MG63 (cell line): ENCODE measurements at places on chromosomes 7 and 10.

DNA sequence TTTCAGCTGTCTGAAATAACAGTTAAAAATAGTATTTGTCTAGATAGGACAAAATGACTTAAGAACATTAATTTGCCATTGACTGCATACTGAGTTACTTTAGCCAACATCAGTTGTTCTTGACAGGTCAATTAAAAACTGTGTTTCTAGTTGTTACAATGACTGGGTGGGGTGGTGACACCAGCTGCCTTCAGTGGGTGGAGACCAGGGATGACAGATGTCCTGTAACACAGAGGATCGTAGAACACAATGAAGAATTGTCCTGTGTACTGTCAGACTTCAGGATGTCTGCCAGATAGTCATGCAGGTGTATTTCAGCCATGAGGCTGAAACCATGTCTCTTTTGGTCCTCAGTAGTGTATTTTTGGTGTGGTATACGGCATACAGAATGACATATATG is 24.4 kb downstream of the TRUB1 start:
- no peak for DNase-seq

GRCh38 chr10:111455776-111456426 is 379.1 kb downstream of the ADRA2A start:
- DNase-seq, result no peak

GRCh38 chr10:93269281-93269680 is 195.6 kb downstream of the CYP26A1 start:
- no peak for DNase-seq

- no peak for DNase-seq
Observed at GRCh38 chr10:60816628-60817397, 38.5 kb downstream of the CDK1 start.

DNA sequence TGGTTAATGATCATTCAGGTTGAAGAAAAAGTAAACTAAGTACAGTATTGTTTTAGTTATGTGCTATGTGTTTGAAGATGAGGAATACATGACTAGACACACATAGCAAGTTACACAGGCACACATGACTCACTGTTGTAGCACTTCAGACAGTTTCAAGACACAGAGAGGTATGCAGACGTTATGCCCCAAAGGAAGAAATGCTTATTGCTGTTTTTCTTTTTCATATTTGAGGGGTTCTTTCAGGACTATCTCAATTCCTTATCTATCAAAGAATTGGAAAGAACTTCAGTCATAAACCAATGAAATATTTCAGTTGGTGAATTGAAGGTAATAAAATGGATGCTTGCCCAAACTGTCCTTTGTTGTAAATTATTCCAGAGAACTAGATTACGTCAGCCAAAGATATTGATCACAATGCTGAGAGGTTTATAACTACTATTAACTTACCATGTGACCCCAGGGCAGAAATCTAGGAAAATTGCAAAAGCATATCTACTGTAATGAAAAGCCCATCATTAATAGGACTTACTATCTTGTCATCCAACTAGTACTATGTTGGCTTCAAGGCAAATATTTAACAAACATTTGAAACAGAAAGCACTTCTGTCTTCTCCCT is 61.2 kb upstream of the CAPZA2 start:
- peak; percentile 11 for DNase-seq

- no peak for DNase-seq
Observed at GRCh38 chr7:81013083-81013817, 94.4 kb upstream of the SEMA3C start.

GRCh38 chr7:32154797-32155196 is 84.6 kb upstream of the PDE1C start:
- peak; percentile 97 for DNase-seq

DNA sequence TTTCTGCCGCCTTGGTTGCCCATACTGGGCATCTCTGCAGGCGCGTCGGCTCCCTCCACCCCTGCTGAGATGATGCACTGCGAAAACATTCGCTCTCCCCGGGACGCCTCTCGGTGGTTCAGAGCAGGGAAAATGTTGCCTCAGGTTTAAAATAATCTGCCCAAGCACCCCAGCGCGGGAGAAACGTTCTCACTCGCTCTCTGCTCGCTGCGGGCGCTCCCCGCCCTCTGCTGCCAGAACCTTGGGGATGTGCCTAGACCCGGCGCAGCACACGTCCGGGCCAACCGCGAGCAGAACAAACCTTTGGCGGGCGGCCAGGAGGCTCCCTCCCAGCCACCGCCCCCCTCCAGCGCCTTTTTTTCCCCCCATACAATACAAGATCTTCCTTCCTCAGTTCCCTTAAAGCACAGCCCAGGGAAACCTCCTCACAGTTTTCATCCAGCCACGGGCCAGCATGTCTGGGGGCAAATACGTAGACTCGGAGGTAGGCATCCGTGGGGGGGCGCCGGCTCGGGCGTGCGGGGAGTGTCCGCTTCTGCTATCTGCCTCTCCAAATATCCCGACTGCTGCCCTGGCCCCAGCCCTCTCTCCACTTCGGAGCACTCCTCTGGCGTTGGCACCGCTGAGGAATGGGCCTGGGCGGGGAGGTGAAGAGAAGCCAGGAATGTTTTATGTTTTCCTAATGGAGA is at the start of gene CAV1:
Gene CAV1, plus strand, starts transcription at position 428 of the 689 bp plus-strand sequence. Its CDS starts 27 bp downstream, at position 455.
- DNase-seq, result peak; percentile 95

DNA sequence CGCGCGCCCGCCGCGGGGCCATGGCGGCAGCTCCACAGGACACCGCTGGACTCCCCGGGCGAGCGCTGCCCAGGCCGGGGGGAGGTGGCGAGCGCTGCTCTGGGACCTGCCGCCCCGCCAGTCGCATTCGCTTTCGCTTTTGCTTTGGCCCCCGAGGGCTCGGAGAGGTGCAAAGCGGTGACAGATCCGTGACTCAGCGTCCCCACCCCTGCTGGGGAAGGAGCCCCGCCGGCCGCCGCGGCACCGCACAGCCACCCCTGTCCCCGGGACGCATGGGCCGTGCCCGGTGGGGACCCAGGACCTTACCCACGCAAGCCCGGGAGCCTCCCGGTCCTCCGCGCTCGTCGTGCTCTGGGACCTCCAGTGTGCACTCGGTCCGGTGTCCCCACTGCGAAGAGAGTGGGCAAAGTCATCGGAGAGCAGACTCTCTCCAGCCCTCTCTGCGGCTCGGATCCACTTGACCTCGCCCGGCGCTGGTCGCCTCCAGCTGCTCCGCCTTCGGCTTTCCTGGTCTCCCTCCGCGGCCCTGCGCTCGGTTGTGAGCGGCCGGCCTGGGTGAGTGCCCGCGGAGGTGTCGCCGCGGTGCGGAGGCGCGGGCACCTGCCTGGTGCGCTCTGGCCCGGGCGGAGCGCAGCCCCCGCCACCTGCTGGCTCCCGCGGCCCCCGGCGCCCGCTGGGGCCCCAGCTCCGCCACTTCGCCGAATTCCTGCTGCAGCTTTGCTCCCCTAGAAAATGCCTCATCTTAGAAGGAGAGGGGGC is at the start of gene IL15RA:
Gene IL15RA, minus strand, starts transcription at position 73 of the 759 bp plus-strand sequence. Its CDS starts 51 bp downstream, at position 22.
- DNase-seq, result peak; percentile 89

DNA sequence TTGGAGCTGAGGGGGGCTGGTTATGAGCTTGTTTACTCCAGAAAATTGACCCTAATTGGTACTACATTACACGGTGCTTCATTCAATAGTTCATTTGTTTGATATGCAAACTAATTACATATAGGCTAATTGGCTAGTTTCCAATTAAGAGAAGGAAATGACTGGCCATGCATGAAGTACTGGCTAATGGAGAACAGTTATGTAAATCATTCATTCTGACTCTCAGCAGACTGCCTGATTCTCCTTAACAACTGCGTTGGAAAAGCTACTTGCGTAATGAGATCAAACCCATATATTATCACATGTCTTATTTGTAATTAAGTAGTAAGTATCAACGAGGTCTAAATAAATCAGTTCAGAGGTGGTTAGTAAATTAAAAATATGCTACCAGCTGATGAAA is 81.8 kb upstream of the CTTNBP2 start:
- DNase-seq, result no peak

DNA sequence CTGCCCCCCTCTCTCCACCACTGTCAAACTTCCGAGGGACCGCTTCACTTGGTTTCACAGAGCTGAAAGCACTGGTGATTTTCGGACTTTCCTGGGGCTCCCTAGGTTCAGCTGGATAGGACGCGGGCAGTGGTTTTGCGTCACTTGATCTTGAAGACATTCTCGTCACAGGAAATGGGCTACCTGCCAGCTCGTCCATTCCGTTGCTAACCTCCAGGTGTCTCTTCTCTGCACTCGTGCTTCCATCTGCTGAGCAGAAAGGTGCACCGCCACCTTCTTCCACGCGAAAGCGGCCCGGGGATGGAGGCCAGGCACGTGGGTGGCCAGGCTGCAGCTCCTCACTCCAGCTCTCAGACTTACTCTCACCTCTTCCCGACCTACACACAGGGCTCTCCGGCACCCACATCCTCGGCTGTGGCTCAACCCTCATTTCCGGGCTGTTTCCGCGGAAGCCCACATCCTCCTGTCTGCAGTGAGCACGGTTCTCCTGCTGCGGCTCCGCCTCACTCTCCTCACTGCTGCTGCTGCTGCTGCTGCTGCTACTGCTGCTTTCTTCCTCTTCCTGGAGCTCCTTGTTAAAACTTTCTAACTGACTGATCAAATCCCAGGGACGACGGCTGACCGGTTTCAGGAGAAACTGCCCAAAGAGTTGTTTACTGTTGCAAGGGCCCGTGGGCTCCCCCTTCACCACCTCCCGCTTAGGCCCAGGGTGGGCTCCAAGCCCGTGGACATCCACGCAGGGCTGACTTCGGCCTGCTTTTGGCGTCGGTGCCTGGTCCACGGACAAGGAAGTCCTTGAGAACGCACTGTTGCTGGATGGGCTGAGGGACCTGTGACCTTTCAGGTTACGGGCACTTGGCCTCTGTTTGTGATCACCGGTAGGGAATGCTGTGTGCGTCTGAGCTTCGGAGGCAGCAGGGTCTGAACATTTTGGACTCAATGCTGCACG is 32.1 kb downstream of the JCAD start:
- no peak for DNase-seq

- no peak for DNase-seq
Observed at GRCh38 chr10:132834891-132835847, 49.2 kb upstream of the NKX6-2 start.

DNA sequence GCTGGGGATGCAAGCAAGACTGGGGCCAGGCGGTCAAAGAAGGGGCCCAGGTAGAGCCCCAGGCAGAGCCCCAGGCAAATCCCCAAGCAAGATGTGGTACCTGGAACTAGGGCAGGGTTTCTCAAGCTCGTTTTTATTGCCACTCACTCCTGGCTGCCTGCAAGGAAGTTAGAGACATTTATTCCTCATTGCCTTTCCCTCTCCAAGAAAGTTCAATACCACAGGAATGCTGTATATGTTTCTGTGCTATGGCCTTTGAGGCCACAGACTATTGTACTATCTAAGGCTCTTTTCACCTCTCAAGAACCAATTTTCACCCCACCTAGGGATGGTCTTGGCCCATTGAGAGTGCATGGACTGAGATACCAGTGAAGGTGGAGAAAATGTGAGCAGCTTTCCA is 71.3 kb downstream of the TACC2 start:
- no peak for DNase-seq

DNA sequence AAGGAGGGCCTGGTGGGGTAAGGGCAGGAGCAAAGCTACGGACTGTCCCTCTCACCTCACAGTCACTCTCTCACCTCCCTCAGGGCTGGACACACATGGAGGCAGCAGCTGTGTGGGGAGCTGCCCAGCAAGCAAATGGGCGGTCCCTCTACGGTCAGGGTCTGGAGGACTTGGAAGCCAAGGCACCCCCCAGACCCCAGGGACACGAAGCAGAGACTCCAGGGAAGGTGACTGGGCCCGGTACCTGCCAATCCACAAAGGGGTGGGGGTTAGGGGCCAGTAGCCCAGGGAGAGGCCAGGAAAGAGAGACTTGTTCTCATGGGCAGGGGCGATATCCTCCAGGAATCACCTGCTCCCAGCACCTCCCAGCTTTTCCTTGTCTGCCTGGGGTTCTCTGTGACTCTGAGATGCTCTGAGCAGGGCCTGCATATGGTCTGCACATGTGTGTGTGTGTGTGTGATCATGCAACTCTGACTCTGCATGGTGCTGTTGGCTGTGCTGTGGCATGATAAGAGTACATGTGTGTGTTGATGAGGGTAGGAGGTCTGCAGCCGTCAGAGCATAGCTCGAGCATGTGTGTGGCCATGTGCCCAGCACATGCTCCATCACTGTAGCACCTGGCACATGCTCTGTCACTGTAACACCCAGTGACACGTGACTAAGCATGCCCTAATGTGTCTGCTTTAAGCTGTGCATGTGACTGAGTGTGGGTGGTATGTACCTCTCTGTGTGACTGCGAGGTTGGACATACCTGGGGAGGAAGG is 4.6 kb upstream of the LDB3 start:
- no peak for DNase-seq

- no peak for DNase-seq
Observed at GRCh38 chr10:125553091-125553490, 129.9 kb downstream of the TEX36 start.

- no peak for DNase-seq
Observed at GRCh38 chr7:12450615-12451014, 47.0 kb upstream of the VWDE start.

DNA sequence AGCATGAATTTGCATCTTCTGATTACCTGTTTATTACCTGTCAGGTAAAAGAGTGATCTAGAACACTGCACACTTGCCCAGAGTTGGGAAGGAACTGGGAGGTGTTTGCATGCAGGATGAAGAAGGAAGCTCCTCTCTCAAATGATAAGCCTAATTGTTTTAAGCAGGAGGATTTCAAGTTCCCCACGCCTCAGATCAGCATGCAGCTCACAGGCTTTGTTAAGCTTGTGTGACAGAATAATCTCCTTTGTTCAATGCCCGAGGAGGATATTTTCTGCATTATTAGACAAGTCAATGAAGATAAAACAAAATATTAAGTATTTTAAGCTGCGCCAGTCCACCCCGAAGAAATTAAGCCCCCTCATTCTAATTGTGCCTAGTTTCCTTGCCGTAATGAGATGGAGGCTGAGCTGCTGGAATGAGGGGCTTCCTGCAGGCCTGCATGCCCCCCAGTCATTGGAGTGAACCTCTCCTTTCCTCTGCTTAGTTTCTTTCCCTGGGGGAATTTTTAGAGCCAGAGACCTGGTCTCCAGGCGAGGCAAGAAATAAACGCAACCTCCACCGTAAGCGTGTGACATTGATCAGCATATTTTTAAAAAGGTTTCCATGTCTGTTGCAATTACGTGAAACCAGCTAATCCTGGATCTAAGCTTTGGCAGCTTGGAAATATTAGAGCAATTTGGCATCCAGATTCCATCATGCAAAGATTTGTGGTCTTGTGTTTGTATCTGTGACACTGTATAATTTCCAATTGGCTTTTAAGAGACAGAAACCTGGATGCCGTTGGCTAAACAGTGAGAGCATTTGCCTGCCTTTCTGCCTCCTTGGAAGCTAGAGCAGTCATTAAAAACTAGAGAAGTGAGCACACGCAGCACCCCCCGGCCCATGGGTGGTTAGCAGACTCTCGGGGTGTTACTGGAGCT is 376.0 kb downstream of the GALNT17 start:
- DNase-seq, result no peak
